ENCODE measurements at places on chromosomes 6 and 20.

- DNase-seq: no peak
Observed at GRCh38 chr6:100175814-100176310, 181.8 kb upstream of the MCHR2 start.

GRCh38 chr20:31842471-31843157, 2.8 kb downstream of the FOXS1 start:
- no peak for DNase-seq

DNA sequence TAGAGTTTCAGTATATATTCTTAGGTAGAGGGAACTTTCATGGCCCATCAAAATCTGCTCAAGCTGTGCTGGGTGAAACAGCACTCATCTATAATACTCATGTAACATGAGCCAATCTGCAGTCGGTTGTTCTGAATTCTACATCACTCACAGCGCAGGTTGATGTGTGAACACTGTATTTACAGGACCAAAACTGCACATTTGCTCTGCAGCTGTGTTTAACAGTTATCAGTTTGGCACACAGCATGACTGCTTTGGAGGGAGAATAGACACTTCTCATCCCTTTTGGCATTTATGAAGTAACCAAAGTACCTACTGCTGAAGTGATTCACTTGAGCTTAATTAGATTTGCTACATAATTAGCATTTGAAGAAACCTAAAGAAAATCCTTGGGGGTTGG, 225.1 kb downstream of the BCKDHB start:
- DNase-seq: no peak

DNA sequence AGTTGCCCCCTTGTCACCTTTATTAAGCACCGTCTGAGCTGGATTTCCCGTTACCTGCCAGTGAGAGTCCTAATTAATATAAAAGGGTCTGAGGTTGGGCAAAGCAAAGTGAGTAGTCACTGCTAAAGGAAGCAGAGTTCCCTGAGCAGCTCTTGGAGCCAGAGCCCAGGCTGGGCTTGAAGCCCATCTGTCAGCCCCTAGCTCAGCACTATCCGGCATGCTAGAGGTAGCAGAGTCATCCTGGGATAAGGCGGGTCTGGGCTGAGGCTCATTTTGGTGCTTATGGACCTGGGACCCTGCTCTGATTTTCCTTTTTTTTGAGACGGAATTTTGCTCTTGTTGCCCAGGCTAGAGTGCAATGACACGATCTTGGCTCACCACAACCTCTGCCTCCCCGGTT, 46.2 kb downstream of the ADNP start:
- no peak for DNase-seq

DNA sequence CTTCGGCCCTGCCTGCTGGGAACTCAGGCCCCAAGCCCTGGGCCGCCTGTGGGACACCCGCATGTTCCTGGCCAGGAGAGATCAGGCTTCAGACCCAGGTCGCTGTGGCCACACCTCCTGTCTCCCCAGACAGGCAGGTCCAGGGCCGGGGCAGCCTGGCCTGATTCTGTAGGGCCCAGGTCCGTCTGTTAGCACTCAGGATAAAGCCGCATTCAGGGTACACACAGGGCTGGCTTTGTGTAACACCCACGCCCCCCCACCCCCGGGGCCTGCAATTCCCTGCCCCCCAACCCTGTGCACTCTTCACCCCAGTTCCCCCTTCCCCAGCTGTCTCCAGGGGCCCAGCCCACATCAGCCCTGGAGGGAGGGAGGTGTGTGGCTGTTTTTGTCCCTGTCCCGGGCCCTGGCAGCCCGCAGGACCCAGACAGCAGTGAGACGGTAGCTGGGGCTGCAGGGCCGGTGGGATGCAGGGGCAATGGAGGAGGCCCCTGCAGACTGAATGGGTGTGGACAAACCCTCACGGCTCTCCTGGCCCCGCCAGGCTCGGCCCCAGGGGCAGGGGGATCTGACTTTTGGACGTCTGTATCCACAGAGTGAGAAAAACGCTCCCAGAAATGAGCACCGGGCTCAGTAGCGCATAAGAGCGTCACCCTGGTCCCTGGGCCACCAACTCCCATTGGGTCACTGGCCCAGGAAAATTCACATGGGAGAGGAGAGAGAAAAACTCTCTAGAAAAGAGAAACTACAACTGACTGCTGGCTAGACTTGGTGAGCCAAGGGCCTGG, 42.4 kb upstream of the ZBP1 start:
- peak; percentile 37 for DNase-seq

- no peak for DNase-seq
Observed at GRCh38 chr6:91654357-91654756, 1067.5 kb upstream of the MAP3K7 start.

DNA sequence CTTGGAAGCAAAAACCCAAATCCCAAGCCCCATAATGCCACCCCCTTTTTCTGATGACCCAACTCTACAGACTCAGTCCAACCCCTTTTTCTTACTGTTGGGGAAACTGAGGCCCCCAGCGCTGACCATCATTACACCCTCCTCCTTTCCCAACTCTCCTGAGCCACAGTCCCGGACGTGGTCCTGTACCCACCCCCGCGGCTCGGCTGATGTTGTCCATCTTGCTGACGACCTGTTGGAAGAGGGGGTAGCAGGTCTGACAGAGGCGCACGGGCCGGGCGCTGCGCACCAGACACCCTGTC, 533 bp downstream of the OSTM1 start:
- no peak for DNase-seq

DNA sequence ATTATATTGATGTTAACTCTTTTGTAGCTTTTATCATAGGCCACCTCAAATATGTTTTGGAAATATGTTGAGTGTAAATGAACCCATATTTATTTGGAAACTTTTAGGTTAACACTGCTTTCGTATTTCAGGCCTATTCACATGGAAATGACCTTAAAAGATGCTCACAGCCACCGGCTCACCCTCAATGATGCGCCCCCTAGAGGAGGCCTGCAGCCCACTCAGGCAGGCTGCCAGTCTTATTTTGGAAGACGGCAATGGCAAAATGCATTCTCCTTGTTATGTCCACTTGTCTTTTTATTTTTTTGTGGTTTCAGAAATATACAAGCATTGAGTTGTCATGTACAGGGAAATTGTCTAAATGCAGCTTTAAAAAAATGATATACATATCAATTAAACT, 869.7 kb downstream of the PHF3 start:
- no peak for DNase-seq

GRCh38 chr6:42507901-42508300, 55.9 kb upstream of the UBR2 start:
- DNase-seq: no peak

DNA sequence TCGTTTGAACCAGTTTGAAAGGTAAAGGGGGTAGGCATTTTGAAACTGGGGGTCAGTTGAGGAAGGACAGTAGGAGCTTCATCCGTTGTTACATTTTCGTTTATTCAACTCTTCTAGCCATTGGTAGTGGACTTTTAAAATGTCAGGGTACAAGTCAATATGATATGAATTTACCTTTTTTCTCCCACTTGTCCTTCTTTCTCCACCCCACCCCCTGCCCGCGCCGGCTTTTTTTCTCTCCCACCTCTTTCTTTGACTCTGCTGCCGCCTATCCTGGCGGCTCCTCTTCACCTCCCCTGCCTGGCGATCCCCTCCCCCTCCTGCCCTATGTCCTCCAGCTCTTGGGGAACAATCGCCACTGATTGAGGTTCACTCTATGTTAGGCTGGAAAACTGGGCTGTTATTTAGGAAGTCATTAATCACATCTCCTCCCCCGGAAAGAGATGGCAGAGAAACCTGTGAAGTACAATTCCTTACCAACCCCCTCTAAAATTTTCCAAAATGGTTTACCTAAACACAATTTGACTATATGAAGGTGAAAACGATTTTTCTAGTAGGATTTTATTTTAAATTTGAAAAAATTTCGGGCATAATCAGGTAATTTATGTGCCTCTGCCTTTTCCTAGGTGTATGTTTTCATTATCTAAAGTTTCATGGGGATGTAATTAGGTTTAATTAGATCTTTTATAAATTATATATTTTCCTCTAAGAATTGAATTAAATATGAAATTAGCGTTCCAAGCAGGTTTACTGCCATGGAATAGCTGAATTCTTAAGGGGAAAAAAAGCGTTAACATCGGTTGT, 778 bp upstream of the LIN28B start:
- no peak for DNase-seq

- DNase-seq: no peak
Observed at GRCh38 chr6:109325400-109325801, 56.9 kb downstream of the CD164 start.

DNA sequence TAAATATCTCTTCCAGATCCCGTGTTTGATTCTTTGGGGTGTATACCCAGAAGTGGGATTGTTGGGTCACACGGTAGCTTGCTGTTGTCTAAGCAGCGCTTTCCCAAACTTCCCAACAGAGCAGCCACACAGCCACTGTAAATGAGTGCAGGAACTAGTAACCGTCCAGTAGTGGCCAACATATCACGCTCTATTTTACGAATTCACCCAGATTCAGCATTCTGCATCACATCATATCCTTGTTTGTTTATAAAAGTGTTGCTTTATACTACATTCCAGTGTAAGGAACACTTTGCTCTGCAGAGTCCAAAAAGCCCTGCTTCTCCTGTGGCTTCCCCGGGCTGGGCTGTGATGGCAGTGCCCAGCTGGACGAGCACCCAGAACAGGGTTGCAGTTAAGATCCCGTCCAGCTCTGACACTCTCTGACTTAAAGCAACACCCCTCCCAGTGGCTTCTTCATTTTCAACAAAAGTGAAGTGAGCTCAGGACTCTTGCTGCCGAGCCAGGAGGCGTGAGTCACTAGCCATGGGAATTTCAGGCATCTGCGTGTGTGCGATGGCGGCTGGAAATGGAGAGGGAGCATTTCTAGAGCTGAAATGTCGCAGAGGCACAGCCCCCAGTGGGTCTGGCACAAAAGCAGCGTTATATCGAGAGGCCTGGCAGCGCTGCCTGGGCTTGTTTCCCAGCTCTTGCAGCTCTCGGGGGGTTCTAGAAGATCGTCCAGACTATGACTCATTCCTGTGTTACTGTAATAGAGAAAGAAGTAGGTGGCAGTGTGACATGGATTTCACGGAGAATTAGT, 216.3 kb upstream of the ECI2 start:
- DNase-seq: peak; percentile 95

DNA sequence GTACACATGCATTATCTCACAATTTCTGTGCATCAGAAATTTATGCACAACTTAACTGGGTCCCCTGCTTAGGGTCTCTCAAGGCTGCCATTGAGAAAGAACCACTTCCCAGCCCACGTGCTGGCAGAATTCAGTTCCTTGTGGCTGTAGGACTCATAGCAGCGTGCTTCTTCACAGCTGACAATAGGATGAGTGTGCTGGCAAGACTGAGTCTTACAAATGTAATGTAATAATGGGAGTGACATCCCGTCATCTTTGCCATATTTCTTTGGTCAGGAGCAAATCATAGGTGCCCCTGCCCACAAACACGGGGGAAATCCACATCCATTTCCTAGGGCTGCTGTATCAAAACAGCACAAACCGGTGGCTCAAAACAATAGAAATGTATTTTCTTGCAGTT, 77.4 kb downstream of the FIG4 start:
- DNase-seq: no peak

GRCh38 chr6:148835920-148836441, 89.2 kb downstream of the UST start:
- no peak for DNase-seq

DNA sequence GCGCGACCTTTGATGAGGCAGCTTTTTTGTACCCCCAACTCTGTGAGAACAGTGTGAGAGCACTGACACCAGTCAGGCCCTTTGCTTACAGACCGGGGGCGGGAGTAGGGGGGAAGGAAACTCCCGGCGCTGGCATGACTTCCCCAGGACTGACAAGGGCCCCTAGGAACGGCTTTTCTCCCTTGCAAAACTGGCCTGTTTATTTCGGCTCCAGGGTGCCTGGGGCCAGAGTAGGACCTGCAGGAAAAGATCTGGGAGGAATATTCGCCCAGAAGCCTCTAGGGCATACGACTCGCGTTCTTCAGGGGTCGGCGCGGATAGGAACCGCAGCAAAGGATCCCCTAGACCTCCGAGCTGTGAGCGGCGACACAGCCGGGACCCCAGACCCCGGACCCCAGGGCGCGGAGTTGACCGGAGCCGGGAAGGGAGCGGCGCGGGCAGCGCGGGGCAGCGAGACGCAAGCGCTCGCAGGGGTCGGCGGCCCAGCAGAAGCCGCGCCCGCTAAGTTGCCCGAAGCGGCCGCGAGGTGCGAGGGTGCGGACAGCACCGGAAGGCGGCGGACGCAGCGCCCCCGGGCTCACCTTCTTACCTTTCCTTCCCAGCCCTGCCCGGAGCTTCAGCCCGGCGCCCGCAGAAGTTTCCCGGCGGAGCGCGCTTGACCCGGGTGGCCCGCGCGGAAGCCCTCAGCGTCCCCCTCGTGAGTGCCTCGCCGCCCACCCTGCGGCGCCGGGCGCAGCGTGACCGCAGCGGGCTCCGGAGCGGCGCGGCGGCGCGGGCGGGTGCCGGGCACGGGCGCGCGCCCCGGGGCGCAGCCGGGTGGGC, at the start of gene POPDC3:
TSS of gene POPDC3 (minus strand) at position 771 of the 822 bp plus-strand sequence. CDS start 18,105 bp downstream, outside the sequence.
- DNase-seq: peak; percentile 13

GRCh38 chr6:85250586-85251220, 199.2 kb upstream of the NT5E start:
- no peak for DNase-seq

DNA sequence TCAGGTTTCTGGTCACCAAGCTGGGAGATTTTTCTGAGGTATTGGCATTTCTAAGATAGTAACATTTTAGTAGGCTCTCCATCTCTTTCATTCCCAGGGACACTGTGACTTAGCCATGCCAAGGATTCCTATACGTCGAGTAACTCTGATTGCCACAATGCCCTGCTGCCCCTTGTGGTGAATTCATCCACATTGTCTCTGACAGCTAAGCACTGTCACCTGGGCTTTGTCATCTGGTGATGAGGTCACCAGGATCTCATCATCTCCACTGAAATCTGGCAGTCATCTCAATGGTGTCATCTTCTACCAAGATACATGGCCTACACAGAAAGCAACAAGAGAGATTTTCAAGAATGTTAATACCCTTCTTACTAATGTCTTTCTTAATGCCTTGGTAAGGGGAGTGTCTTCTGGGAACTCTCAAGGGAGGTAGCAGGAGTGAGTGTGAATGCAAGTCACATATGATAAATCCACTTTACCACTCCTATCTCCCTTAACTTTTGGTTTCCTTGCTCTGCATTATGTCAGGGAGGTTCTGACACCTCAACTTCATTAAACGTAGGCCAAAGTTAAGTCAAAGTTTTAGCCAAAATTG, 246.7 kb downstream of the CD109 start:
- DNase-seq: no peak
